ENCODE measurements at places on chromosomes 2 and 18. TPM values are rescaled to one million over a fixed set of nuclear protein-coding genes. Genes with fewer than 3 reads are reported as not detected.

DNA sequence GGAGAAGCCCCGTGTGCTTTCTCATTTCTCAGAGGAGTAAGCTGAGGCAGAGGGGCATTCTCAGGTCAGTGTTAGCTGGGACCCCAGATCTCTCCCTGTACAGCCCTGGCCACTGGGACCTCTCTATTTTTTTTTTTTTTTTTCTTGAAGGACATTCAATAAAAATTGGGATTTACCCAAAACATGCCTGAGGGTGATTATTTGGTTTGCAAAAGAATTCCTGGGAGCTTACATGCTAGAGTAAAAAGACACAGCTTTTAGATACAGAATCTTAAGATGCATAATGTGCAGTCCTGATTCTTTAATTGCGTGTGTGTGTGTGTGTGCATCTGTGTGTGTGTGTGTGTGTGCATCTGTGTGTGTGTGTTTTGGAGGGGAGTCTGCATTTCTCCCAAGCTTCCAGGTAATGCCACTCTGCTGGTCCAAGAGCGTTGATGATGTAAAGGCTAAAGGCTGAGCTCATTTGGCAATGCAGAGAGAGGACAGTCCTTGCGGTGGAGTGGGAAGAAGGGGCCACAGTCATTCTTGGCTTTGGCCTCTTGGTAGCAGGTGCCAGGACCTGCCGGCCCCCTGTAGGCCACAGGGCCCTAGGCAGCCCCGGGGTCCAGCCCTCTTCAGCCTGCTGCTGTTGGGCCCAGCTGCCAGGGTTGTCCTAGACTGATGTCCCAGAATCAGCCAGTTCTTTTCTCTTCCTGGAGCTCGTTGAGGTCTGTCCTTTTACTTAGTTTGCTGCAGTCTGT is 74.1 kb upstream of the MCFD2 start:
- no peak for DNase-seq

- no peak for DNase-seq
Measured at GRCh38 chr2:102667072-102667471, 47.7 kb downstream of the SLC9A2 start.

DNA sequence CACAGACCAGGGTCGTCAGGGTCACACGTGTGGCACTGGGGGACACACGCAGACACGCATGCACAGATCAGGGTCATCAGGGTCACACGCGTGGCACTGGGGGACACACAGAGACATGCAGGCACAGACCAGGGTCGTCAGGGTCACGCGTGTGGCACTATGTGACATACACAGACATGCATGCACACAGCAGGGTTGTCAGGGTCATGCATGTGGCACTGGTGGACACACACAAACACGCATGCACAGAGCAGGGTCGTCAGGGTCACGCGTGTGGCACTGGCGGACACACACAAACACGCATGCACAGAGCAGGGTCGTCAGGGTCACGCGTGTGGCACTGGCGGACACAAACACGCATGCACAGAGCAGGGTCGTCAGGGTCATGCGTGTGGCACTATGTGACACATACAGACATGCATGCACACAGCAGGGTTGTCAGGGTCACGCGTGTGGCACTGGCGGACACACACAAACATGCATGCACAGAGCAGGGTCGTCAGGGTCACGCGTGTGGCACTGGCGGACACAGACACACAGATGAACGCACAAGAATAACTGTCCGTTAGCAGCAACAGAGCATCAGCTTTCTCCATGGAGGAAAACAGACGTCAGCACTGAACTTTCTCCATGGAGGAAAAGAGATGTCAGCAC is 34.9 kb downstream of the HDAC4 start:
- DNase-seq = no peak

DNA sequence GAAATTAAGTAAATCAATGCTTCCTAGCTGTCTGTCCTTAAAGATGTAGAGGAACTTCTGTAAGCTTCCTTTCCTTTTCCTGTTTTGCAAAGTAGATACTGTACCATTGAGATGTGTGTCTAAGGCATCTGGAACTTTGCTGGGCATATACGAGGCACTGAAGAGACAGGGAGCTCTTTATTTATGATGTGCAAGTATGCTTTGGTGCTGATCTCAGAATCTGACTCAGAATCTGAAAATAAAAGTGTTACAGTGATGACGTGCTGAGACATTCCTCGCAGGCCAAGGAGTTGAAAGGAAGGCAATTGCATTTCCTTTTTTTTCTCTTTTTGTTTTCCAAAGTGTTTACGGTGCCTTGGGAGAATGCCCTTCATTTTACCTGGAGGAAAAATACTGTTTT is 230.9 kb upstream of the RGPD4 start:
- DNase-seq = no peak

DNA sequence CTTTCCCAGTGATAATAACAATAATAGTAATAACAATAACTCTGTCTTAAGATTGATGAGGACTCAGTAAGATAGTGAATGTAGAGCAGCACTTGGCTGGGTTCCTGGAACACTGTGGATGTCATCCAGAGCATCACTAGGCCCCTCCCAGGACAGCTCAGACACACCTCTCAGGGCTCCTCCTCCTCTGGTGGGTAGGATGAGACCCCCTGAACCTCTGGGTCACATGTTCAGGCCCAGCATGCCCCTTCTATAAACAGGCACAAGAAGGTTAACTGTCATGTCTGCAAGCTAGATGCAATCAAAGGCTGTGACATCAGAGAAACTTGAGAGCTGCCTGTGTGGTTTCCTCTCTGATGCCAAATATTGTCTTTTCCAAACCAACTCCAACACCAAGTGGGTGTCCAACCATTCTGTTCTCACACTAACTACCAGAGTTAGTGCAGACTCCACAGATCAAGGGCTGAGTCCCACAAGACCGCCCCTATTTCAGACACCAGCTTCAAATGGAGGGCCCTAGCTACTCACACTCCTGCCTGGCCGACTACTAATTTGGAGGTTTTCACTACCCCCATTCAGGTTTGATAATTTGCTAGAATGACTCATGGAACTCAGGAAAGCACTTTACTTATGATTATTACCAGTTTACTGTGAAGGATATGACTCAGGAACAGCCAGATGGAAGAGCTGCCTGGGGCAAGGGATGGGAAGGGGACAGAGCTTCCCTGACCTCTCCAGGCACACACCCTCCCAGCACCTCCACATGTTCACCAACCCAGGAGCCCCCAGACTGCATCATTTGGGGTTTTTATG is 46.4 kb upstream of the BZW1 start:
- DNase-seq = peak; percentile 73

DNA sequence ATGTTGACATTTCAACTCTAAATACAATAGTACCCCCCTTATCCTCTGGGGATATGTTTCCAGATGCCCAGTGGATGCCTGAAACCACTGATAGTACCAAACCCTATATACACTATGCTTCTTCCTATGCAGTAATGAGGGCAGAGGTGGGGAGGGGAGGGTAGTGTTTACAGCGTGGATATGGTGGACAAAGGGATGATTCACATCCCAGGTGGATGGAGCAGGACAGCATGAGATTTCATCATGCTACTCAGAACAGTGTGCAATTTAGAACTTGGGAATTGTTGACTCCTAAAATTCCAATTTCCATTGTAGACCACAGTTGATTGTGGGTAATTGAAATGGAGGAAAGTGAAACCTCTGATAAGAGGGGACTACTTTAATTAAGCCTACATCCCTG is 75.4 kb downstream of the TSN start:
- no peak for DNase-seq

DNA sequence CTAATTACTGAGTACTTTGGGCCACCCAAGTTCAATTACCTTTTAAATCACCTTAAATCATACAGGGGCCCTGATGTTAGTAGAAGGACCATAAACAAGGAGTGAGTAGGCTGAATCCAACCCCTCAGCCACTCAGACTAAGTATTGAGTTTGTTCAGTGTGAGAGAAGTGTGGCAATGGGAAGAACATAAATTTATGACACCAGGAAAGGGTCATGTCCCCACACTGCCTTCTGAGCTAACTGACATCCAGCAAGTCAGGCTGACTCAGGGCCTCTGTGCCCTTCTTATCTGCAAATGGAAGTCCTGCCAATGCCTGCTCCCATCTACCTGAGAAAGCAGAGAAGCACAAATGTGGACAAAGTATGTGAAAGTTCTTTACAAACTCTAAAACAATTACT is 12.9 kb downstream of the PLEKHM3 start:
- DNase-seq = no peak

DNA sequence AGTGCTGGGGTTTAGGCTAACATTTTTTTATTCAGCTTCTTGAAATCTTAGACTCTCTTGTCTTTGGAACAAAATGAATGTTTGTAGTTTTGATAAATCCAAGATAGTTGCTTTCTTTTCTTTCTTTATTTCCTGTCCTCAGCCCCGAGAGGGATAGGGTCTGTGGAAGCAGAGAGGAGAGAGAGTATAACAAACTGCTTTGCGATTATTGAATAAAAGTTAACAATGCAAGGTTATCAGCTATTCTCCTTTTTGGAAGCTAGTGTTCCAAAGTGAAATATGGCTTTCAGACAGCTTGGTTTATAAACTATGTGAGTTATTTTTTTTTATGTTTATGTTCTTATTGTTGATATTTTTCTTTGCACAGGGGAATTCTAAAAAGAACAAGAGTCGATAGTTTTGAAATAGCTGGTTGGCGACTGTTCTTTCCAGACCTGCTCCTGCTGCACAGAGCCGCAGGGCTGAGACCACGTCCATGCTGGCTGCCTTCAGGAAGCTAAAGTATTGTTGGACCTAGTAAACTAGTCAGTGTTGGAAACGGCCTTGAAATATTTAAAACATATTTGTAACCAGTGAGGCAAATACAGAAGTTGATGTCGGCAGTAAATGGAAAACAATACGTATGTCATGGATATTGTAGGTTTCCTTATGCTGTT is 15.5 kb upstream of the STON1 start:
- no peak for DNase-seq

The ESPNL gene
- total RNA-seq = 0.11 TPM

The PLCD4 gene
- total RNA-seq = 0.49 TPM

The LTBP1 gene
- total RNA-seq = 0.18 TPM

The MOGAT1 gene
- total RNA-seq = not detected

The PROKR1 gene
- total RNA-seq = not detected

The VWA3B gene
- not detected for total RNA-seq

The SLC9A4 gene
- total RNA-seq = 0.07 TPM

The SH3RF3 gene
- 2.3 TPM for total RNA-seq

The PLB1 gene
- 0.50 TPM for total RNA-seq

Measured in activated CD8-positive, alpha-beta T cell treated with anti-CD3 and anti-CD28 coated beads for 36 hours (primary cell).